CD4-positive, CD25-positive, alpha-beta regulatory T cell (primary cell): ENCODE measurements at places on chromosomes 5 and 9. TPM values are rescaled to one million over a fixed set of nuclear protein-coding genes. Genes with fewer than 3 reads are reported as not detected.

Gene GABRA6
- not detected for total RNA-seq

Gene UAP1L1
- 14.8 TPM for total RNA-seq

Gene SIL1
- total RNA-seq: 12.3 TPM

Gene BTNL8
- total RNA-seq: not detected

Gene SLC6A18
- not detected for total RNA-seq

Gene GARIN3
- total RNA-seq: not detected

Gene PCDHB5
- not detected for total RNA-seq

Gene PLAC8L1
- 0.67 TPM for total RNA-seq

Gene IL17B
- total RNA-seq: not detected

Gene PHF19
- 149 TPM for total RNA-seq

Gene TRIM7
- 0.72 TPM for total RNA-seq

- no peaks in the 10 kb centered on the region for H3K36me3 ChIP-seq
- H3K27ac ChIP-seq: no peak overlapping the region
- peaks cover 11% of the 10 kb centered on the region for H3K27me3 ChIP-seq
- peaks cover 4% of the 10 kb centered on the region for H3K4me1 ChIP-seq
- DNase-seq: no peak
Measured at GRCh38 chr5:159478950-159479349, 148.7 kb upstream of the IL12B start.

- H3K36me3 ChIP-seq: no peaks in the 10 kb centered on the region
- H3K4me1 ChIP-seq: no peaks in the 10 kb centered on the region
- H3K4me3 ChIP-seq: no peak overlapping the region
- no peak for DNase-seq
- no peaks in the 10 kb centered on the region for H3K27me3 ChIP-seq
Measured at GRCh38 chr5:15365070-15365469, 134.9 kb upstream of the FBXL7 start.

DNA sequence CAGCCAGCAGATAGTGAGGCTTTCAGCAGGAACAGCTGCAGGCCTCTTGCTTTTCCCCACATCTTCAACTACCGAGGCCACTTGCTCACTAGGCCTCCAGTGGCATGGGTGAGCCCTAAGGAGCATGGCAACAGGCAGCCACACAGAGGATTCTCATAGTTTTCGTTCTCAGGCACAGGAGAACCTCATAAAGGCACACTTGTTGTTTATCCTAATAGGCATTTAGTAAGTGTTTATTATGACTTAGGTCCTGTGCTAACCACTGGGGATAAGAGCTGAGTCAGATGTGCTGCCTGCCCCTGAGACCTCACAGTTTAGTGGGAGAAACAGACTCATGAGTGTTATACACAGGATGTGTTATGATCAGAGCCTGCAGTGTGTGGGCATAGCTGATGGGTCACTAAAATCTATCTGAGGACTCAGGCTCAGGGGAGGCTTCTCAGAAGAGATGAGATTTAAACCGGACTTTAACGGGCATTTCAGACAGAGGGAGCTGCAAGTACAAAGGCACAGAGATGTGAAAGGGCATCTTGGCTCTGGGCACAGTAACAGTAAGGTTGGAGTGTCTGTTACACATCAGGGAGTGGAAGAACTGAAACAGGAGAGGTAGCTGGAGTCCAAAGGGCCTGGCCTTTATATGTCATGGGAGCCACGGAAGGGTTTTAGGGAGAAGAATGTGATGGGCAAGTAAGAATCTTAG lies 21.0 kb upstream of the HEMGN start:
- H3K36me3 ChIP-seq: no peaks in the 10 kb centered on the region
- no peaks in the 10 kb centered on the region for H3K27me3 ChIP-seq
- no peak overlapping the region for H3K4me3 ChIP-seq
- no peak overlapping the region for H3K27ac ChIP-seq
- no peaks in the 10 kb centered on the region for H3K4me1 ChIP-seq

- no peak for DNase-seq
- H3K4me1 ChIP-seq: no peaks in the 10 kb centered on the region
- no peak overlapping the region for H3K4me3 ChIP-seq
Measured at GRCh38 chr5:105501315-105501714, 1938.7 kb upstream of the NUDT12 start.

DNA sequence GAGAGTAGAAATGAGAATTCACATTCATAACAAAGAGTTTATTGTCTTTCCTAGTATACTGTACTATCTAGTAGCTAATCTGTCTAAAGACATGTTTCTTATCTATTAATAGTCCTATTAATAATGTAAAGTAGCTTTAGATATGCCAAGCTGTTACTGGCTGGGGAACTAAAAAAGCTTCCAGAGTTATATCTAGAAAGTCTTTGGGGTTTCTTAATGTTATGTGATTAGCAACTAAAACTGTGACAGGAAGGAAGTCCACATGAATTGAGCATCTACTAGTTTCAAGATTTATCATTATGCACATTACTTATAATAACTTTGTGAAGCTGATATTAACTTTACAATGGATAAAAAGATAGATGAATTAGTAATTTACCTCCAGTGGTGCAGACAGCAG lies 122.7 kb upstream of the CDKN2B start:
- no peaks in the 10 kb centered on the region for H3K27me3 ChIP-seq
- no peaks in the 10 kb centered on the region for H3K36me3 ChIP-seq
- H3K4me3 ChIP-seq: no peak overlapping the region
- no peak overlapping the region for H3K27ac ChIP-seq

DNA sequence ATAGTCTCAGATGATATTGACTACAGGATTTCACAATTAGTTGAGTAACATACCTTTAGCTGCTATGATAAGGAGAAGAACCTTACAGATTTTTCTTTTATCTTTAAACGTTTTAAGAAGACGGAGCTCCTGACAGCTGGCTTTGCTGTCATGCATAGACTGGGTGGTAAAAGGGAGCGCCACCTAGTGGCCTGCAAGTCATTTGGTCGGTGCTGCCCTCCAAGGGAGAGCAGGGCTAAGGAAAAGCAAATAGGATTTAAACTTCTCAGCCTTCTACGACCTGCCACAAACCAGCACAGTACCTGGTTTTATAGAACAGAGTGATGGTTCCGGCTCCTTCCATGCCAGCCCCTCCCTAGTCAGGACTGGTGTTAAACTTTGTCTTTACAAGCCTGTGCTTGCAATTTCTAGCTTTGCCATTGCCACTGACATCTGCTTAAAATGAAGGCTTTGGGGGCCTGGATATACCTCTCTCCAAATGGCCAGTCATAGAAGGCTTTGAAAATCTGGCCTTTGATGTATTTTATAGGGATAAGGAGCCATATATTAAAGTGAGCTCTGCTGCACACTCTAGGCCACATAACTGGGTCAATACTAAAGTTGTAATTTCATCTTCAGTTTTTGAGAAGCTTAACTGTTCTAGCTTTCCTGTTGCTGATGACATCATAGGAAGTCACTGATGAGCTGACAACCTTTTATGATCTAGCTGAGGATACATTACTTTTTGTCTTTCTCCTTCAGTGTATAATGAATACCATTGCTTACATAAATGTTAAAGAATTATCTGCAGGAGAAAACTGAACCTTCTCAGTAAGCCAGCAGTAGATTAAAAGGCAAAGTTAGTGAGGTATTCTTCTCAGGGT lies 31.1 kb upstream of the ADAMTSL1 start:
- H3K4me3 ChIP-seq: no peak overlapping the region
- peaks cover 2% of the 10 kb centered on the region for H3K27me3 ChIP-seq
- no peaks in the 10 kb centered on the region for H3K4me1 ChIP-seq
- H3K36me3 ChIP-seq: no peaks in the 10 kb centered on the region

- H3K27me3 ChIP-seq: no peaks in the 10 kb centered on the region
- H3K4me3 ChIP-seq: no peak overlapping the region
- H3K36me3 ChIP-seq: peaks cover 14% of the 10 kb centered on the region
- peaks cover 14% of the 10 kb centered on the region for H3K4me1 ChIP-seq
- no peak for DNase-seq
Measured at GRCh38 chr9:5455181-5455580, 4.8 kb downstream of the CD274 start.

DNA sequence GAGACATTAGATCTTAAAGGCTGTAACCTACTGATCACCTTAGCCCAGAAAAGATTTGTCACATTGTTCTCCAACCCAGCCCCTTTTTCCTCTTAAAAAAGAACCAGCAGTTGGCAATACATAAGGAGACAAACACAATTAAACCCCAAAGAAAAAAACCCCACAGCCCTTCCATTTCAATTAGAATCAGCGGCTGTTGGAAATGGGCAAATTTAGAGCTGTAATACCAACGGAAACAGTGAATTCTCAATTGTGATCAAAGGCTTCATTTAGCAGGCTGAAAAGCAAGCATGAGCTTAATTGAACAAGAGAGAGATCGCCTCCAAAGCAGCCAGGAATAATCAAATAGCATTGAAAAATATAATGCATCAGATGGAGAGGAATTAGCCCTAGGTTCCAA lies 153.6 kb downstream of the FAM114A2 start:
- no peaks in the 10 kb centered on the region for H3K27me3 ChIP-seq
- DNase-seq: no peak
- H3K27ac ChIP-seq: no peak overlapping the region
- H3K4me3 ChIP-seq: no peak overlapping the region
- no peaks in the 10 kb centered on the region for H3K36me3 ChIP-seq
- H3K4me1 ChIP-seq: no peaks in the 10 kb centered on the region

GRCh38 chr5:79454043-79454442 lies 59.9 kb downstream of the HOMER1 start:
- H3K27ac ChIP-seq: no peak overlapping the region
- DNase-seq: no peak
- peaks cover 3% of the 10 kb centered on the region for H3K27me3 ChIP-seq
- no peaks in the 10 kb centered on the region for H3K4me1 ChIP-seq

GRCh38 chr9:125969868-125970267 lies 222.7 kb downstream of the PBX3 start:
- H3K27me3 ChIP-seq: no peaks in the 10 kb centered on the region
- H3K27ac ChIP-seq: no peak overlapping the region
- DNase-seq: no peak
- H3K4me3 ChIP-seq: no peak overlapping the region
- H3K4me1 ChIP-seq: no peaks in the 10 kb centered on the region
- H3K36me3 ChIP-seq: peaks cover 1% of the 10 kb centered on the region

DNA sequence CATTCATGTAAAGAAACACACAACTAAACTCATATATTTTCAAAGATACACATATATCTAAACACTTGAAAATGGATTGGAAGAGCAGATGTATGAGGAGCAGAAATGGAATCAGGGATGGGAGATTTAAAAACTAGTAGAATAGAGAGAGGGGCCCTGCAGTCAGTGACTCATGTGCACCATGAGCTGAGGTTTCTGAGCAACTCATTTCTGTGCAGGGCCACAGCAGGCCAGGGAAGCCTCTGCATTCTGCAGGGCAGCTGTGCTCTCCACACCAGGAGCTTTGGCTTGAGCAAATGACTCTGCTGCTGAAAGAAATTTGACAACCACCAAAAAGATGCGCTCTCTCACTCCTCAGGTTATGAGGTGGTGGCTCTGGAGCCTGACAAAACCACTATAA lies 27.1 kb downstream of the LHX6 start:
- no peaks in the 10 kb centered on the region for H3K4me1 ChIP-seq
- no peak overlapping the region for H3K27ac ChIP-seq
- H3K27me3 ChIP-seq: no peaks in the 10 kb centered on the region
- DNase-seq: no peak
- H3K36me3 ChIP-seq: no peaks in the 10 kb centered on the region

- no peak for DNase-seq
- H3K27me3 ChIP-seq: no peaks in the 10 kb centered on the region
- H3K4me3 ChIP-seq: no peak overlapping the region
- H3K27ac ChIP-seq: no peak overlapping the region
- no peaks in the 10 kb centered on the region for H3K36me3 ChIP-seq
Measured at GRCh38 chr9:86978922-86979474, 31.7 kb upstream of the GAS1 start.

DNA sequence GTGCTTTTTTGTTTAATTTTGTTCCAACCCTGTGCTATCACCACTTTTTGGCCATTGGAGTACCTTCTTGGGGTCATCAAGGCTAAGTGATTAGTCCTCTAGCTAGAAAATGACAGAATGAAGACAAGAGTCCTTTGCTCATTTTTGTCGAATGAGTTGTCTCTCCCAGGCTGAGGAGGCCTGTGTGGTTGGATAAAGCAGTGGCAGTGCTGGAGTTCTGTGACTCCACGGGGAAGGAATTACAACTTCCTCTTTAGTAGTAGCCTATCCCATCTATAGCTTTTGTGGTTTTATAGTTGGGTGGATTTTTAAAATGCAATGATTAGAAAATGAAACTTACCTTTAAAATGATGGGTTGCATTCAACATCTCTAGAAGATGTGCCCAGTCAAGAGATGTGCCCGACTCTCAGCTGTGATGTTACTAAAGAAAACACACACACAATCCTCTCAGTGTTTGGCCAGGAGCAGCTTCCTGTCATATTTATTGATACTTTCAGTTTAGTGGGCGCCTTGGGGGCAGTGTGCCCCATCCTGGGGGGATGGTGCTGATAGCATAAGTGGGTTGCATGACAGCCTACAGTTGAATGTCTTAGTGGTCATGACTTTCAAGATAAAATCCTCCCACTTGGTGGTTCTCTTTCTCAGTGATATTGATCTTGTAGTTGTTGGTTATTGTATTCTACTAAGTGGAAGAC lies 11.9 kb downstream of the OTULINL start:
- H3K36me3 ChIP-seq: peaks cover 2% of the 10 kb centered on the region
- H3K4me1 ChIP-seq: peaks cover 83% of the 10 kb centered on the region
- DNase-seq: no peak
- H3K4me3 ChIP-seq: peak overlapping the region; percentile 87
- peak overlapping the region; percentile 81 for H3K27ac ChIP-seq

DNA sequence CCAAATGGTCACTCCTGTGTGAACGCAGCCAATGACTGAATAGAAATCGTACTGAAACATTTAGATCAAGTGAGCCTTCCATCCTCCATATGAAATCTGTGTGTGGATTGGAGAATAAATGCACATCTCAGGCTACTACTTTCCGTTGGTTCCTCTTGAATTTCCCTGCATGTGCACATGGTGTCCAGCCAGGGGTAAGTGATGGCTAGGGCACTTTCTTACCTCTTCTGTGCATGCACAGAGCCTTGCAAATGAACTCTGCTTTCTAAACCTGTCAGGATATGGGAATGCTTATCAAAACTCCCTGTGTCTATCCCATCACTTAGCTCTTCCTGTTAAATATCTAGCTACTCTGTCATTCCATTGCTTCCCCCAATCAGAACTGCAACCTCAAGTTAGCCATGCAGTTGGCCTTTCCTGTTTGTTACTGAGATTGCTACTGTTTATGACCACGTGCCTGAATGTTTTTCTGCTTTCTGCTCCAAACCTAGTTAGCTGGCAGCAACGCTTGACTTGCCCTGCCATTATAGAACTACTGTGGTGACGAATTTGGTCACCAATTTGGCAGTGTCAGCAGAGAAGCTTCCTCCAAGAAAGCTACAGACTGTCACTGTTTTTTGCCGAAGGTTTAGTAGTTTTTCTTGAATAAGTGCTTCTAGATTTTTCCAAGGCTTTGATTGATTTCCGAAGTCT lies 661.6 kb downstream of the LRRC70 start:
- DNase-seq: no peak
- no peak overlapping the region for H3K27ac ChIP-seq
- H3K4me3 ChIP-seq: no peak overlapping the region
- H3K27me3 ChIP-seq: no peaks in the 10 kb centered on the region
- H3K4me1 ChIP-seq: no peaks in the 10 kb centered on the region

DNA sequence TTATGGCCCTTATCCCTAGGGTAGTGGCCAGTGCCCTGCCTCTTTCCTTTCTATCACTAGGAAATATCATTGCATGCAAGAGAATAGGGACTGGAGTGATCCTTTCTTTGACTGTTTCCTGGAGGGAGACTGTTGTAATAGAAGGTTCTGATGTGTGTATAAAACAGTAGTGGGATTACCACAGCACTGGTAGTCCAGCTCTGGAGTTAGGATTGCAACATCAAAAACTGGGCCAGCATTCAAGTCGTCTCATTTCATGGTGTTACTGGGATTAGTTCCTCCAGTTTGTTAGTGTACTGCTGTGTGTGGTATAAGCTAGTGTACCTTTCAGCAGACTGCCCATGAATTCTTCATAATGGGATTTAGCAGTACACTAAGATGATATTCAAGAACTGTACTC lies 45.8 kb downstream of the KIAA1958 start:
- no peak overlapping the region for H3K27ac ChIP-seq
- H3K36me3 ChIP-seq: no peaks in the 10 kb centered on the region
- no peak overlapping the region for H3K4me3 ChIP-seq
- DNase-seq: no peak
- H3K27me3 ChIP-seq: no peaks in the 10 kb centered on the region
- no peaks in the 10 kb centered on the region for H3K4me1 ChIP-seq
